ENCODE measurements at places on chromosomes 4 and X.

GRCh38 chrX:119755981-119756533 lies 2.3 kb upstream of the SOWAHD start:
- DNase-seq, result peak; percentile 40

DNA sequence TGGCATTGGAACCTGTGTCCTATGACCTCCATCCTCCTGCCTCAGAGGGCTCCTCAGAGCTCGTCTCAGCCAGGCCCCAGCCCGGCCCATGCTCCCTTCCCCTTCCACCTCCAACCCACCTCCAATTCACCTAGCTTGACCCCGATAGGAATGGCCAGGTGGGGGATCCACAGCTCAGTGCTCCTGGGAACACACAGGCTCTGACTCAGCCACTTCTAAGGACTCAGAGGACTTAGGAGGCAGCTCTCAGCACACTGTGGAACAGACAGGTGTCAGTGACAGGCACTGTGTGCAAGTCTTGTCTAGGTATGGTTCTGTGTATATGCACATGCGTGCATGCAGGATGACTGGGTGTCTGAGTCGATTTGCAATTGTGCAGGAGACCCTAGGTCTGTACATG lies 44.8 kb downstream of the PJA1 start:
- DNase-seq, result no peak

GRCh38 chr4:153419029-153419428 lies 47.1 kb upstream of the TMEM131L start:
- no peak for DNase-seq

DNA sequence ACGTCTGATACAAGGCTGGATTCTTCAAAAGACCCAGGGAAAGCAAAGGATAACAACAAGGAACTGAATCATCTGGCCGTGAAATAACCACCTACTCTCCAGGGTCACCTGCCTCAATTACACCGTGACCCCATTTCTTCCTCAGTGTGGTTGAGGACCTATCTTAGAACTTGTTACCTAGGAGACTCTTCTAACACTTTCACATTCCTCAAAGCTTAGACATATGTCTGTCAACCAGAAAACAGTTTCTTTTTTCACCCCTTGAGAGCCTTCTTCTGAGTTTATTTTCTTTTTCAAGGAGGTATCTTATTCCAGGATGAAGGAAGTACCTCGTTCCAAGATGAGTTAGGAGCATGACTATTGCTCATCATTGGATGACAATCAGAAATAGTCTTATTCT lies 337.8 kb downstream of the ARHGAP24 start:
- DNase-seq, result no peak

DNA sequence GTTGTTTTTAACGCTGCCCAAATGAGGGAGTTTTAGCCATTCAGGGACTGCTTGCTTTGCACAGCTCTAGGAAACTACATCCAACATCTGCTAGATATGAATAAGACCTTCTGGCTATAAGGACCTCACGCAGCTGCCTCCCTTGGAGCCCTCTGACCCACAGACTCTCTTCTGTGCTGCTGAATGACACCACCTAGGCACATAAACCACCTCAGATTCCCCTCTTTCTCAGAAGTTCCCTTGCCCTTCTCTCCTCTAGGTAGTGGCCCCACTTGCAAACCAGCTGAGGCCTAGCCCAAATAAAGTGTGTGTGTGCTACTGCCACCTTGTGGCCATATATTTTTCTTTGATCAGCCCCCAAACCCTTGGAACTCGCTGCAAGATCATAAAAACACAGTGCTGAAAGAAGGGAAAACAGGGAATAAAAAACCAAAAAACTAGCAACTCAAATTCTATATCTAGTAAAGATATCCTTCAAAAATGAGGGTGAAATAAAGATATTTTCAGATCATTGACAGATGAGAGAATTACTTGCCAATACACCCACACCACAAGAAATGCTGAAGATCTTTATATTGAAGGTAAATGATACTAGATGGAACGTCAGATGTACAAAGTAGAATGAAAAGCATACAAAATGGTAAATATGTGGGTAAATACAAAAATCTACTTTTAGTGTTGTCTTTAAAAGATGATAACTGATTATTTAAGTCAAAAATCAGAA lies 265.9 kb downstream of the ADAMTS3 start:
- peak; percentile 12 for DNase-seq

- no peak for DNase-seq
Measured at GRCh38 chrX:6095469-6095868, 133.2 kb downstream of the NLGN4X start.

DNA sequence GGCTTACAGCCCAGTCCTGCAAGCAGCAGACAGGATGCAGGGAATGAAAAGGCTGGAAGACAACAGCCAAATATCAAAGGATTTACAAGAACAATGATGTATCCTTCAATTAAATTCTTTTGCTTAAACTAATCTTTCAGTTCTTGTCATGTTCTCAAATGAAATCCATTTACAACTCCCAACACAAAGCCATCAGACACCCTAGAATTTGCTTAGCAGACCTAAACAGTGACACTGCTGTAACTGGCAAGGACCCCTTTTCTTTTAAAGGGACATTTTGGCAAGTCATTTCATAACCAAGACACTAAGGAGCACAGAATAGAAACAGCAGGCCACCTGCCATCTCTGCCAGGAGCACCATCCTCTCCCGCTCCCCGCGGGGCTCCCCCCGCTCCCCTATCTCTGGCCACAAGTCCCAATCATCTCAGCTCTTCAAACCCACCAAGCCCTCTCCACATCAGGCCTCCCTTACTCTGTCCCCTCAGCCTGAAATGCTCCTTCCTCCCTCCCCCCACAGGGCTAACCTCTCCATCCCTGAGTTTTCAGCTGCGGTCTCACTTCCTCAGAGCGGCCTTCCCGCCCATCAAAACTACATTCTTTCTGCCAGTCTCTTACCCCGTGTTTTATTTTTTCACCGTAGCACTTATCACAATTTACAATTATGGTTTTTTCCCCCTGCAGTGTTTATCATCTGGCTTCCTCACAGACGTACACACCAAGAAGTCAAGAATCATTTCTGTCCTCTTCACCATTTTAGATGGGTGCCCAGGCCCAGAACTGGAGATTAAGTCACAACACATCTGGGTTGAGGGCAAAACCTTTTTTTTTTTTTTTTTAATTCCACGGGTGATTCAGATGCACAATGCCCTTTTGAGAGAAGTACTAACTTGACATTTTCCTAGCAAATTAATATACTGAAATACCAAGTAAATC lies 45.8 kb downstream of the TSPAN5 start:
- DNase-seq, result no peak

- no peak for DNase-seq
Measured at GRCh38 chr4:165763640-165764039, 109.4 kb upstream of the TLL1 start.

- DNase-seq, result no peak
Measured at GRCh38 chrX:130100180-130100579, 10.1 kb downstream of the ELF4 start.

- no peak for DNase-seq
Measured at GRCh38 chrX:37331546-37331945, 17.6 kb upstream of the PRRG1 start.
